ENCODE measurements at places on chromosomes 16 and 17. TPM values are rescaled to one million over a fixed set of nuclear protein-coding genes. Genes with fewer than 3 reads are reported as not detected.

GRCh38 chr17:78706271-78706915 lies 75.7 kb downstream of the CYTH1 start:
- no peak for DNase-seq

Gene CACNG1
- 112 TPM for total RNA-seq

Gene TNS4
- not detected for total RNA-seq

GRCh38 chr16:9780831-9781230 lies 401.4 kb downstream of the GRIN2A start:
- no peak for DNase-seq

- peak; percentile 77 for DNase-seq
These were observed 12.1 kb downstream of the GLP2R start for GRCh38 chr17:9837551-9838471.

GRCh38 chr16:86039606-86040005 lies 140.6 kb downstream of the IRF8 start:
- no peak for DNase-seq

DNA sequence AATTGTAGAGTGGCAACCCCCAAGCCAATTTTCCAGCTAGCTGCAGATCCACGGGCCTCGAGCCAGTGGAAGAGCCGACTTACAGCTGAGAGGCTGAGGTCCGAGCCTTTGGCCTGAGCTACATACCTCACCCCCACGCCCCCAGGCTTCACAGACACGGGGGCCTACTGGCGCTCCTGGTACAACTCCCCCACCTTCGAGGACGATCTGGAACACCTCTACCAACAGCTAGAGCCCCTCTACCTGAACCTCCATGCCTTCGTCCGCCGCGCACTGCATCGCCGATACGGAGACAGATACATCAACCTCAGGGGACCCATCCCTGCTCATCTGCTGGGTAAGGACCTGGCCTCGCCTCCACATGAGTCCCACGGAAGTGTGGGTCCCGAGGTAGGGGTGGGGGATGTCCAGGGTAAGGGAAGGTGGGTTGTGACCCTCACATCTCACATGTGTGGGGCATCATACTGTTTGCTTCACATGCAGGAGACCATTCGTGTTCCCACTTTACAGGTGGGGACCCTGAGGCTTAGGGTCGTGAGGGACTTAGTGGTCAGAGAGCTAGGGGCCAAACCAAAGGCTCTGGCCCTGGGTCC lies 3.4 kb downstream of the ACE start:
- peak; percentile 13 for DNase-seq

Gene FLCN
- 27.8 TPM for total RNA-seq

GRCh38 chr16:74304164-74304834 lies 7.7 kb downstream of the PSMD7 start:
- DNase-seq, result no peak

- peak; percentile 91 for DNase-seq
These were observed at the start of gene SRCAP for GRCh38 chr16:30698816-30699614. Gene SRCAP, plus strand, starts transcription at chr16:30699171. Its CDS starts 1,654 bp downstream, at chr16:30700825.

DNA sequence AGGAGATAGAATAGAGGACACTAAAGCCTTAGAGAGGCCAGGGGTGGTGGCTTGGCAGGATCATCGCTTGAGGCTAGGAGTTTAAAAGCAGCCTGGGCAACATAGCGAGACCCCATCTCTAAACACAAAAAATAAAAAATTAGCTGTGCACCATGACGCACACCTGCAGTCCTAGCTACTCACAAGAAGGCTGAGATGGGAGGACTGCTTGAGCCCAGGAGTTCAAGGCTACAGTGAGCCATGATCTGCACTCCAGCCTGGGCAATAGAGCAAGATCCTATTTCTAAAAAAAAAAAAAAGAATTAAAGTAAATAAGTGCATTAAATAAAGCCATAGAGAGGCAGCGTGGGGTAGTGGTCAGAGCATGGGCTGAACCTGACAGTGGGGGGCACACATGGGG lies 19.1 kb downstream of the SBK1 start:
- no peak for DNase-seq

Gene RASD1
- total RNA-seq, result 5.2 TPM

Gene TM4SF5
- total RNA-seq, result not detected

DNA sequence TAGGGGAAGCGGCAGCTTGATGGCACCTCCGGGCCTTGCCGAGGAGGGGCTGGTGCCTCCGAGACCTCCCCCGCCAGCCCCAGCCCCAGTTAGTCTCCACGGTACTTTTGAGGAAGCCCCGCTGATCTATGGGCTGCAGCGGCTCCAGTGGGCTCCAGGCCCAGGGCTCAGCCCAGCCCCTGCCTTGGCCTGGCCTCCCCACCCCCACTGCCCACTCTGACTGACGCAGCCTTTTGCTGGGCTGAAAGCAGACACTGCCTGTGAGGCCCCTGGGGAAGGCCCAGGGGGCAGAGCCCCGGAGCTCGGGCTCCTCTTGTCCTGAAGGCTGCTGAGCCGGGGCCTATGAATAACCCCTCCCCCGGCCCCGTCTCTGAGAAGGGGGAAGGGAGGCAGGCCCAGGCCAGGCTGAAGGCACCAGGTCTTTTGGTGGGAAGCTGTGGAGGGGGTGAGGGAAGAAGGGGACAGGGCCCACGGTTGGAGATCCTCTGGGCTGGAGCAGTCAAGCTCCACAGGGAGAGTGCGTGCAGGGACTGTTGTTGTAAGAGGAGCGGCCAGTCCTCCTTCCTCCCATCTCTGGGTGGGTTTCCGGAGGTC lies 7.5 kb upstream of the SMTNL2 start:
- DNase-seq, result peak; percentile 62

DNA sequence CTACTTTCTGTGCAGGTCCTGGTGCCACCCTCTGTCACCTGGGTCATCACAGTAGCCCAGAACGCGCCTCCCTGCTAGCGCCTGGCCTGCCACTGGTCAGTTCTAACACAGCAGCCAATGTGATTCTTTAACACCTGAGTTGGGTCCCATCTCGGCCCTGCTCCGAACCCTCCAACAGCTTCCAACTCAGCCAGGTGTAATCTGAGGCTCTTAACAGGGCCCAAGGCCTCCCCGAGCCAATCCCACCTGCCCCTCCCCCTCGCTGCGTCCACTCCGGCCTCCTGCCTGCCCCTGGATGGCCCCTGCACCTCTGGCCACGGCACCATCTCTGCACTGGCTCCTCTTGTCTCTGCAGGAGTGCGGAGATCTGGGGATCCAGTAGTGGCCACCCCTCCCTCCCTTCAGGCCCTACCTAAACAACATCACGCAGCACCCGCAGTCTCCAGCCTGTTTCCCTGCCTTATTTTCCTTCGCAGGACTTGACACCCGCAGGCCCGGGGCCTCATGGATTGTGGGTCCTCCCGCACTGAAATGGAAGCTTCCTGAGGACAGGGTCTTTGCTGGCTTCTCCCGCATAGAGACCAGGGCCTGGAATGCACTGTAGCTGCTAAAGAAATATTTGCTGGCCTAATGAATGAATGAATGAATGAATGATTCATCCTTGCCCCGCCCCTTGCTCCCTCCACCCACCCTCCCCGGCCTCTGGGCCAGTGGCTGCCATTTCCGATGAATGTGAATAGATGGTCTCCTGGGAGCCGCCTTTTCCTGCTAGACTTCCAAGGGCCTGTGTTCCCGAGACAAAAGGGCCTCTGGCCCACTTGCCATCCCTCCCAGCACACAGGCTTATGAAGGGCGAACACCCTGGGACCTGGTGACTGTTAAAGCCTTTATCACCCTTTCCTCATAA lies 174.8 kb upstream of the FOXF1 start:
- DNase-seq, result no peak

DNA sequence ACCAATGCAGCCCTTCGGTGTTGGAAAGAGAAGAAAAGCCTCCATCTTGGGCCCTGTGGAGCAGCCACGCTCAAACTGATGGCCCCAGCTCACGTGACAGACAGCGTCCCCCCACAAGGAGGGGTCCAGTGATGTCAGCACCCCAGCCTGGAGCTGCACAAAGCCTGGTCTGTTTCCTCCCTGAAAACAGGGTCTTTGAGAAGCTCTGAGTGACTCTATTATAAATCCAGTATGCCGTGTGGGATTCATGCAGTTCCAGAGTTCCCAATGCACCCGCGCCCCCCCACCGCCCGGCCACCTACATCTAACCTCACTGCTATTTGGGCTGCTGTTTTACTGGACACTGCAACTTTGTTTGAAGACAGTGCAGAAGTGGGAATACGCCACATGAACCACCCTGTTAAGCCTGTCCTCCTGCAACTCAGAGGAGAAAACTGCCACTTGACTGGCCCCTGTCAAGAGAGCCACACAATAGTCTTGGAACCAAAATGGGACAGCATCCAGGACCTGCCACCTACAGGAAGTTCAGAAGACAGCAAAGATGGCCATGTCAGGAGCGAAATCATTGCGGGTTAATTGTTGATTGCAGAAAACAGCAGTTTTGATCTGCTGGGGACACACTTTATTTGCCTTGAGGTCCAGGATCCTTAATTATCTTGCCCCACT lies 33.1 kb downstream of the PMP22 start:
- DNase-seq, result no peak

- DNase-seq, result no peak
These were observed 268.1 kb downstream of the IRF8 start for GRCh38 chr16:86167061-86167460.

- no peak for DNase-seq
These were observed 1.5 kb upstream of the SPIRE2 start for GRCh38 chr16:89826531-89827382.

DNA sequence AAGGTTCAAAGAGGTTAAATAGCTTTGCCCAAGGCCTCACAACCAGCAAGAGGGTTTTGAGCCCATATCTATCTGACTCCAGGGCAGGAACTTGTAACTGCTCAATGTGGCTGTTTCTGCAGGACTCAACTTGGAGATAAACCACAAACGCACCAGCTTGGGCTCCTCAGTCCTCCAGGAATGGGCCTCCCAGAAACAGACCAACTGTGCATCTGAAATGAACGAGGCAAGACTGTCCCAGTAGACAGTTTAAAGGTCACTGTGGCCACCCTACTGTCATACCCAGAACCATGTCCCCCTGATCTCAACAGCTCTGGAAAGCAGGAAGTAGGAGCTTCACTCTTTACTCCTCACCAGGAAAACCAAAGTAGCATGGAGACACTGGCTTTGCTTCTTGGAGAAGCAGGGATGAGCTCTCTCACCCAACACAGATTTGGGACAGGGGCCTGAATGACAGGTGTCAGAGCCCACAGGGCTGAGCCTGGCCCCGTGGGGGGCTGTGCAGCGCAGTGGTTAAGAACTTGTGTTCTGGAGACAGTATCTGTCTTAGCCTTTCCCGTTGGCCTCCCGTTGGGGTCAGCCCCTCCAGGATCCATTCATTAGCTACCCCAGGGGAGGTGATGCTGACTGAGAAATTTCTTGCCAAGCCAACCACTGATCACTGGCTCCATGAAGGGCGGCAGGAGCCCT lies 2.3 kb upstream of the CALB2 start:
- DNase-seq, result no peak

Gene CBX2
- total RNA-seq, result 6.1 TPM

Gene CD300LB
- total RNA-seq, result 0.04 TPM

- DNase-seq, result no peak
These were observed 87.4 kb upstream of the CHMP6 start for GRCh38 chr17:80904036-80904753.

DNA sequence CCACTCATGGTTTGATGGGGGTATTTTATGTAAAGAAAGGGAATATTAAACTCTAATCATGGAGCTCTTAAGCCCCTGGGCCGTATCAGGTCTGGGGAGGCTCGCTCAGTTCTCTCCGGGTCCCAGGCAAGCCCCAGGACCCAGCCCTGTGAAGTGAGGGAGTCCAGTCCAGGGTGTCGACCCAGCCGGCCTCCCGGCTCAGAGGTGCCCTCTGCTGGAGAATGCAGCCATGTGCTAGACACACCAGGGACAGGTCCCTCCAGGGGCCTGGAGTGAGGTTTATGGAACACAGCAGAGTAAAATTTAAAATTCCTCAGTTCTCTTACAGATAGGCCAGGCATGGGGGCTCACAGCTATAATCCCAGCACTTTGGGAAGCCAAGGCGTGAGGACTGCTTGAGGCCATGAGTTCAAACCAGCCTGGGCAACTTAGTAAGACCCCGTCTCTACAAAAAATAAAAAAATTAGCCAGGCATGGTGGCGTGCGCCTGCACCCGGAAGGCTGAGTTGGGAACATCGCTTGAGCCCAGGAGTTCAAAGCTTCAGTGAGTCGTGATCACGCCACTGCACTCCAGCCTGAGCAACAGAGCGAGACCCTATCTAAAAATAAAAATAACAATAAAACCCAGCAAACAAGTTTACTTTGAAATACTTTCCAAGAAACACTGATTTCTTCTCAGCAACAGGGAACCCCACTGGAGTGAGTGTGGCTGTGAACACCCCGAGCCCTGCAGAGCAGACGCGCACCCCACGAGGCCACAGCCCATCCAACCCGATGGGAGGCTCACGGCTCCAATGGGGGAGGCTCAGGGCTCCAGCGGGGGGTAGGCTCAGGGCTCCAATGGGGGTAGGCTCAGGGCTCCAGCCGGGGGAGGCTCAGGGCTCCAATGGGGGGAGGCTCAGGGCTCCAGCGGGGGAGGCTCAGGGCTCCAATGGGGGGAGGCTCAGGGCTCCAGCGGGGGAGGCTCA lies 72.2 kb downstream of the ZNF778 start:
- peak; percentile 39 for DNase-seq

DNA sequence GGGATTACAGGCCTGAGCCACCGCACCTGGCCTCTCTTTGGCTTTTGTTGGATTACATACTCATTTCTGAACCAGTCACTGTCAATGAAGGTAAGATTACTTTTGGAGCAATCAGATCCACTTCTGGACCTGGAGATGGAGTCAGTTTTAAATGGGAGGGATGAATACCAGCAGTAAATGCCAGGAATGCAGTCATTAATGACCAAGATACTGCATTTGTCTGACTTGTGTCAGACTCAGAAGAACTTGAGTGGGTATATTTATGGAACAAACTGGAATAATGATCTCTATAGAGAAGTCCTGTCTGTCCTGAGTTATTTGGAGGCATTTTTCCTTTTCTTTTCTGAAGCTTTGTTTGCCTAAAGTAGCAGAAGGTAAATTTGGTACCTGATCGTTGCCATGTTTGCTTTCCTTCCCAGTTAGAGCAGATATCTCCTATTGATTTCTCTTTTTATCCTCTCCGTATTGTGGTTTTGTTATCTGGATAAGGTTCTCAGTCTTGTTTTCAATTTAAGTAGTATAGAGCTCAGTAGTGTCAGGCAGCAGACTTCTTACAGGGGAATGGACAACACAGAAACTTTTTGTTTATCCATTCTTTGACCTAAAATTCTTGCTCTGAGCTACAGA lies 10.7 kb downstream of the NLK start:
- no peak for DNase-seq

DNA sequence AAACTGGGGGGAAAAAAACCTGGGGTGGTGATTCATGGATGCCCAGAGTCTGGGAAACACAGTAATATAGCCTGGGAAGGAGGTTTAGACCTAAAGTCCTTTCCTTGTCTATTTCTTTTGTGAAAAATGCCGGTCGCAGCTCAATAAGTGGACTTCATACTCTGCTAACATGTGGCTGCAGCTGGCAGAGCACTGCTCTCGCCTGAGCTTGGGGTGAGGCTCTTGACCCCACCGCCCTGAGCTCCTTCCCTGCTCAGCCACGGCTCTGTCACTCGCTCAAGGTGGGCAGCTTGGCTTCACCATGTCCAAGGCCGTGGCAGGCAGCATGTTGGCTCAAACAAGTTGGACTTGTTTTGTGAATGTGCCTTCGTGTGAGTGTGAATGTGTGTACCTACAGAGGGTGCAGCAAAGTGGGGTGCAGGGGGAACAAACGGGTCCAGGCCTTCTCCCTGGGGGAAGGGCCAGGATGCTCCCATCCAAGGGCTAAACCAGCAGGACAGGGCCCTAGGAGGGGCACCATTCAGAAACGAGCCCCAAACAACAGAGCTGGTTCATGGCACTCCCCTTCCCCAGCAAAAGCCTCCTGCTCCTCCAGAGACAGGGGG lies 4.9 kb downstream of the FA2H start:
- DNase-seq, result no peak
